ENCODE measurements at places on chromosomes 4 and X.

DNA sequence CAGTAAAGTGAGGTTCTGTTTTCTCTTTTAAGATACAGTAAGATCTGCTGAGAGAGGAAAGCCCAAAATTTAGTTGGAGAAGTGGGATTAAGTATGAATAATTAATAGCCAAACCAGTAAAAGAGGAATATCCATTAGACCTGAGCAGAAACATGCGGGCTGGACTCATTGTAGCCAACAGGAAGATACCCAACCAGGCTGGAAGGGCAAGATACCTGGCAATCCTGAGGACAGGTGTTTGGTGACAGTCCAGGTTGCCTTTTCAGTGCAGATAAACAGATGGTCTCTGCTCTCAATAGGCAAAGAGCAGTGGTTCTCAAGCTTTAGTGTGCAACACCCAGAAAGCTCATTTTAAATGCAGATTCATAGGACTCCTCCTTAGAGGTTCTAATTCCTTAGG is 980.8 kb upstream of the GRID2 start:
- H3K27ac ChIP-seq: no peak overlapping the region
- H3K4me3 ChIP-seq: no peak overlapping the region
- no peak for DNase-seq
- no peaks in the 10 kb centered on the region for H3K27me3 ChIP-seq
- H3K36me3 ChIP-seq: no peaks in the 10 kb centered on the region

DNA sequence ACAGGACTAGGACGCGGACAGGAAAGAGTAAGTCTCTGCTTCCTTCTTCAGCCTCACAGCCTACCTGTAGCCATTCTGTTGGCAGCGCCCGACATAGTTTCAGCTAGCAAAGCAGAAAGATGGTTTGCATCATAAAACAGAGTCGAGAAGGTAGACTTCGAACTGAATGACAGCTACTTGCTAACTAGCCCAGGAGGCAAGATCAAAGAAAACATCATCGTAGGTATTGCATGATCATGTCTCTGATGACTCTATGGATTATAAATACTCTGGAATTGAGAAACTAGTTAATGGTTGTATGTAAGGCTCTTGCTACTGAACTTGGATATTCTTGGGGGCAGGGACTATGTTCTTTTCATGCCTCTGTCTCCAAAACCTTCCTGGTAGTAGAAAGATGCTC is 333.1 kb upstream of the KLF3 start:
- H3K27me3 ChIP-seq: no peaks in the 10 kb centered on the region
- no peak for DNase-seq
- H3K36me3 ChIP-seq: no peaks in the 10 kb centered on the region
- H3K4me3 ChIP-seq: no peak overlapping the region
- H3K4me1 ChIP-seq: peaks cover 14% of the 10 kb centered on the region

DNA sequence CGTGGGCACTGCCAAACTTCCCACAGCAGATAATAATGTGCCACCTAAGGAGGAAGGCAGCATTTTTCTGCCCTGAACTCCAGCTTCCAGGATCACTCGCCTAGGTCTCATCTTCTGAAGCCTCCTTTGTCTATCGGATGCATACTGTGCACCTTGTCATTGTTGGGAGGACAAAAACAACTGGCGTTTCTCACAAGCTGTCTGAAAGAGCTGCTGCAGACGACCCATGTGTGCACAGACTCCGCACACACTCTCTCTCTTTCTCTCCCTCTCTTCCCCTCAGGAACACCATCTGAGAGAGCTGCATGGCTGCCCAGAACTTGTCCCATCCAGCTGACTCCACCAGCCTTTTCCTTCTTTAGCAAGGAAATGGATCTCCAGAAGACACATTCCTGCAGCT is 83.0 kb downstream of the MAML3 start:
- H3K4me3 ChIP-seq: no peak overlapping the region
- no peaks in the 10 kb centered on the region for H3K36me3 ChIP-seq
- H3K27ac ChIP-seq: no peak overlapping the region
- DNase-seq: no peak

DNA sequence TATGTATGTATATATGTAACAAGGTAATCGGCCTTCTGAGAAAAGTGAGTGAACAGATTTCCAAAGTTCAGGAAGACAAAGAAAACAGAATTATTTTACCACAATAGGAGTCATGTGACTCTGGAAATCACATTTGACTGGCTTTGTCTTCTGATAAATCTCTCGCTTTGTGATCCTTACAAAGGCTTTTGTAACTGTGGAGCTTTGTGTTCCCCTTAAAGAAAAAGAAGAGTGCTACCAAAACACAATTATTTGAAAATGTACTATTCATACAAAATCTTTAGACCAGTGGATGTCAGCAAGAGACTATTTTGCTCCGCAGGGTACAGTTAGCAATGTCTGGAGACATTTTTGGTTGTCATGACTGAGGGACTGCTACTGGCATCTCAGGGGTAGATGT is 238.8 kb downstream of the LDB2 start:
- H3K4me1 ChIP-seq: no peaks in the 10 kb centered on the region
- H3K27ac ChIP-seq: no peak overlapping the region
- DNase-seq: no peak
- H3K4me3 ChIP-seq: no peak overlapping the region

GRCh38 chr4:165537028-165537648 is 158.3 kb downstream of the CPE start:
- H3K4me1 ChIP-seq: no peaks in the 10 kb centered on the region
- no peak overlapping the region for H3K27ac ChIP-seq
- H3K27me3 ChIP-seq: no peaks in the 10 kb centered on the region

GRCh38 chr4:83408908-83409307 is 46.7 kb downstream of the HELQ start:
- H3K27ac ChIP-seq: no peak overlapping the region
- no peaks in the 10 kb centered on the region for H3K36me3 ChIP-seq
- H3K27me3 ChIP-seq: no peaks in the 10 kb centered on the region
- DNase-seq: no peak

GRCh38 chr4:137694138-137694537 is 161.8 kb upstream of the PCDH18 start:
- peaks cover 10% of the 10 kb centered on the region for H3K4me1 ChIP-seq
- no peaks in the 10 kb centered on the region for H3K36me3 ChIP-seq
- DNase-seq: no peak
- no peak overlapping the region for H3K27ac ChIP-seq

DNA sequence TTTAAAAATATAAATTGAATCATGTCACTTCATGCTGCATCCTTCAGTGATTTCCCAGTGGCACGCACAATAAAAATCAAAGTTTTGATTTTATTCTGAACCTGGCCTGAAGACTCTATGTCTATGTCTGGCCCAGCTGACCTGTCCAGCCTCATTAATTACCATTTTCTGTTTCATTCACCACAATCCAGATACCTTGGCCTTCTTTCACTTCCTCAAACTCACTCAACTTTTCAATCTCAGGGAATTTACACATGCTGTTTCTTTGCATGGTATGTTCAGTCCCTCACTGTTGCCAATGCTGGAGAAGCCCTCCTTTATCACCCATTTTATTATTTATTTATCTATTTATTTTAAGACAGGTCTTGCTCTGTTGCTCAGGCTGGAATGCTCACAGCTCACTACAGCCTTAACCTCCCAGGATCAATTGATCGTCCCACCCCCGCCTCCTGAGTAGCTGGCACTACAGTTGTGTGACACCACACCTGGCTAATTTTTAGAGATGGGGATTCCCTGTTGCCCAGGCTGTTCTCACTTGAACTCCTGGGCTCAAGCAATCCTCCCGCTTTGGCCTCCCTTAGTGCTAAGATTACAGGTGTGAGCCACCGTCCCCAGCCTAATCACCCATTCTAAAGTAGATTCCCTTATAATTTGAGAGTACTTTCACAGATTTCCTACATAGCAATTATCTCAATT is 43.1 kb downstream of the ZGRF1 start:
- DNase-seq: no peak
- no peak overlapping the region for H3K4me3 ChIP-seq
- no peaks in the 10 kb centered on the region for H3K36me3 ChIP-seq
- H3K27me3 ChIP-seq: no peaks in the 10 kb centered on the region
